ENCODE measurements at places on chromosomes 6 and 20.

- DNase-seq = no peak
Measured at GRCh38 chr6:160934157-160934556, 57.4 kb upstream of the MAP3K4 start.

GRCh38 chr6:4948781-4949450, 54.9 kb downstream of the RPP40 start:
- DNase-seq = no peak

- no peak for DNase-seq
Measured at GRCh38 chr6:119084784-119085183, 6.3 kb upstream of the FAM184A start.

GRCh38 chr20:37796121-37796520, 102.3 kb downstream of the CTNNBL1 start:
- no peak for DNase-seq

DNA sequence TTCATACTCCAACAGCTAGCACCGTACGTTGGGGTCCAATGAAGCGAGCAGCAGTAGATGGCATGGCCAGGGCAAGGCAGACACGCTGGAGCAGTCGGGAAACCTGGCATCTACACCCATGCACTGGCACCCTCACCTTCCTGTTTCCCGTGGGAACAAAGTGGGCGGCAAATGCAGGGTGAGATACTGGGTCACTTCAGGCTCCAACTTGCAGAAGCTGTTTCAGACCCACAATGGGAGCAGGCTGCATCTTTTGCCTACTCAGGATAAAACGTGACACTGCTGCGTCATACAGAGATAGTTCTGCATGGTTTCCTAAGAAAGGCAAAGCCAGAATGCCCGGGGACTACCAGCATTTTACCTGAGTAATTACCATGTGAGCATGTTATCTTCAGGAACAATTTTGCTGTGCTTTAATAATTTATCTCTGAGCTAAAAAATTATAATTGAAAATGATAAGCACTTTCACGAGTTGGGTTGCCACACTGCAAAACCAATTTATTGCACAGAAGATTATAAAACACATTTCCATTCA, 10.9 kb upstream of the CD93 start:
- DNase-seq = no peak

- no peak for DNase-seq
Measured at GRCh38 chr6:12710921-12711320, 5.6 kb upstream of the PHACTR1 start.

- DNase-seq = no peak
Measured at GRCh38 chr20:38624084-38624483, 22.5 kb downstream of the ARHGAP40 start.

- DNase-seq = no peak
Measured at GRCh38 chr6:150535151-150535804, 64.4 kb upstream of the PLEKHG1 start.

DNA sequence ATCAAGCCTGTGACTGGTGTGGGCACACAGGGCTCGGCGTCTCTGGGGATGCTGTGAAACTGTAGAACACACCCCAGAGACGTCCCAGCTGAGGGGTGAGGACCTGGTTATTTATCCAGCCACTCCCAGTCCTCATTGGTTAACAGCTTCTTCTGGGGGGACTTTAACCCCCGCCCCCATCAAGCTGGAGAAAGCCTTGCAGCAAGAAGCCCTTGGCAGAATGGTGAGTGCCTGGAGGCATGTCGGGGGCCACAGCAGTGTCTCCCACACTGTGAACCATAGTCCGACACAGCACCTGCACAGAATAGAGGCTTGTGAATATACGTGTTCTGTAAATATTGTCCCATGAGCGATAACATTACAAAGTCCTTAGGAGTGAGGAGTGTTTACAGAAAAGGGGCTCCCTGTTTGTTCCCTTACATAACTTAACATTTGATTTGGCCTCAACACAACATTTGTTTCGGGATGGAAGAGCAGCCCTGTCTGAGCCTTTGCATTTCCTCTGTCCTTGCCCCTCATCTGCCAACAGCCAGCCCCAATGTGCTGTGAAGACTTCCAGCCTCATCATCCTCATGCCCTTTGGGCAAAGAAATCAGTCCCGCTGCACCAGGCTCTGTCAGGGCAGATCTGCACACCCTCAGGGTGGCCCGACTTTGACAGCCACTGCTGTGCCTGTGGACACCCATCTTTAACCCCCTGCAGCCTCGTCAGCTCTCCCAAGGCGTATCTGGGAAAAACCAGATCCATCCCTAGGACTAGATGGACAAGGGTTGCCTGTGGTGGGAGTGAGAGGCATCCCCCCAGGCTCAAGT, 2.2 kb upstream of the RRBP1 start:
- no peak for DNase-seq

DNA sequence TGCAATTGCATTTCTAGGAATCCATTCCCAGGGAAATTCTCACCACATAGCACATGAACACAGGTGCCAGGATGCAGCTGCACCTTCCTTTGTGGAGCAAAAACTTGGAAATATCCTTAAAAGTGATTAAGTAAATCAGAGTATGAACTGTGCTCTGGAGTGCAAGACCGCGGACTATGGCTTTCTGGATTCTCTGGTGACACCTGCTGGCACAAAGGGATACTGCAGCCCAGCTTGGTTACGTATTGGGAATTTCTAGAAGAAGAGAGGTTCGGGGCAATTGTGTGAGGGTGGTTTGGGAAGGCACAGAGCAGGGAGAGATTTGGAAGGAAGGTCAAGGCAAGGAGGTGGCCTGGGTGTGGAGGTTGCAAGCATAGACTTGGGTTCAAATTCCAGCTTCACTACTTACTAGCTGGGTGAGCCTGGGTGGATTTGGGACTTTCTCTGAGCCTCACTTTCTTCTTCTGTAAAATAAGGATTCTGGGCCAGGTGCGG, 15.9 kb upstream of the PEDS1 start:
- peak; percentile 54 for DNase-seq

DNA sequence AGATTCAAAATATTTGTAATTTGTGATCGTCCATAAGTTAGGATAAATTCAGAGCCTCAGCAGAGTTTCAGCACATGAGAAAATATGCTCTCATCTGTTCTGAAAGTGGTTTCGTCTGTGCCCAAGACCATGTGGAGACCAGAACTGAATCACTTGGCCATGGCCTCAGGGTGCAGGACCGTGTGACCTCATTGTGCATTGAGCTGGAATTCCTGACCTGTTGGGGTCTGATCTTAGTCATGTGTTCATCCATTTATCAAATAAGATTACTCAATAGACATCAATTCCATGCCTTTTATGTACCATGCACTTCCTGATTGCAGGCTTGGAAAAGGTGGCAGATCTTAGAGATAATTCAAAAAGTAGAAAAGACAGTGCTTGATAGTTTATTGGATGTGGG, 680.5 kb downstream of the QKI start:
- DNase-seq = no peak

DNA sequence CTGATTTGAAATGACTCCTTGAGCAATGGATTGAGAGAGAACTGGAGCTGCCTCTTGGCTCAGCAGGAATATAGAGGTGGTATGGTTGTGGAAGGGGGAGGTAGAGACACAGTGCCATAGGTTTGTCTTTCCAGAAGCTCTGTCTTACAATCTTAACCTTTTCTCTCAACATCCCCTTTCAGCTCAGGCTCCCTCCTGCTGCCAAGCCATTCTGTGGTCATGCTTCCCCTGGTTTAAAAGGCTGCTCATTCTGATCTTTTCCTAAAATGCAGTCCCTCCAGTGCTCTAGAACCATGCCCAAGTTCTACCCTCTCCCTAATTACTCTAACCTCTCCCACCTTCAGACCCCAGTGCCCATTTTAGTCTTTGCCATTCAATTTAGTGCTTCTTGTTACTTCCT, 517.9 kb upstream of the MARCKS start:
- DNase-seq = no peak

DNA sequence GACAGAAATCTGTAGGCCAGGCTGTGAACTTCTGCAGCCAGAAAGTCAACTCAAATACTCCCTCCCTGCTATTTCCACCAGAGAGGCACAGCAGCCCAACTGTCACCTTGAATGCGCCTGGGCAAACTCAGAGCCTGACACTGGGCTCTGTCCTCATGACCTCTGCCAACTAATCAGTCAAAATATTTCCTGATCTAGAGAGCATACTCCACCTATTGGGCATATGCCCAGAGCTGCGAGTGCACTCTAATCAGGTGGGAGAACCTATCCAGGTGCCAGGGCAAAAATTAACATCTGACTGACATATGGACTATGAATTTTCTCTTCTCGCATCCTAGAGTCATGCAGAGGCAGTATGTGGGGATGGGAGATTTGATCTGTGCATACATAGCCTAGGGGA, 406.3 kb upstream of the RUNX2 start:
- no peak for DNase-seq

- no peak for DNase-seq
Measured at GRCh38 chr6:167858842-167859664, 32.3 kb downstream of the AFDN start.

DNA sequence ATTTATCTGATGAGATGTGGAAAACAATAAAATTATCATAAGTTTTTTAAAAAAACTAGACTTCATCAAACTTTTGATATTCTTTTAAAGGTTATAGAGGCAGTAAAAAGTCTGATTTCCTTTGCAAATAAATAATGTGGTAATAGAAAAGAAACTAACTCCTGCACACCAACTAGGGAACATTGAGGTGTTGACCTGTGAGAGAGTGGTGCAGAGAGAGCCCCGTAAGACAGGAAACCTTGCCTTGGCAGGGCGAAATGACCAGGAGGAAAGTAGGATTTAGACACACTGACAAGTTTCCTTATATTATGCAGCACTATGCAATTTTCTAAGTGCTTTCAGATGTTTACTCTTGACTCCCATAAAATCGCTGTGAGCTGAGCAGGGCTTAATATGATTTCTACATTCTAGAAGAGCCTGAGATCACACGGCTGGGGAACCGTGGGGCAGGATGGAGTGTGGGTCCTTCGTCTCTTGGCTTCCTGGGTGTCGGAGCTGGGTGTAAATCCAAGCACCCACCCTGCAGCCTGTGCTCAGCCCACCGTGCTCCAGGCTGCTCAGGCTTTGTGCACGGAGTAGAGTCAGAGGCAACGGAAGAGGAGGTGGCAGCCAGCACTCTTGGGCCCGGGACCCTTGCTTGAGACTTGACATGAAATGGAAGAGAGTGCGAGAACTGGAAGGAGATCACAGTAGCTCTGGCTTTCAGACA, 61.3 kb upstream of the FOXQ1 start:
- no peak for DNase-seq

DNA sequence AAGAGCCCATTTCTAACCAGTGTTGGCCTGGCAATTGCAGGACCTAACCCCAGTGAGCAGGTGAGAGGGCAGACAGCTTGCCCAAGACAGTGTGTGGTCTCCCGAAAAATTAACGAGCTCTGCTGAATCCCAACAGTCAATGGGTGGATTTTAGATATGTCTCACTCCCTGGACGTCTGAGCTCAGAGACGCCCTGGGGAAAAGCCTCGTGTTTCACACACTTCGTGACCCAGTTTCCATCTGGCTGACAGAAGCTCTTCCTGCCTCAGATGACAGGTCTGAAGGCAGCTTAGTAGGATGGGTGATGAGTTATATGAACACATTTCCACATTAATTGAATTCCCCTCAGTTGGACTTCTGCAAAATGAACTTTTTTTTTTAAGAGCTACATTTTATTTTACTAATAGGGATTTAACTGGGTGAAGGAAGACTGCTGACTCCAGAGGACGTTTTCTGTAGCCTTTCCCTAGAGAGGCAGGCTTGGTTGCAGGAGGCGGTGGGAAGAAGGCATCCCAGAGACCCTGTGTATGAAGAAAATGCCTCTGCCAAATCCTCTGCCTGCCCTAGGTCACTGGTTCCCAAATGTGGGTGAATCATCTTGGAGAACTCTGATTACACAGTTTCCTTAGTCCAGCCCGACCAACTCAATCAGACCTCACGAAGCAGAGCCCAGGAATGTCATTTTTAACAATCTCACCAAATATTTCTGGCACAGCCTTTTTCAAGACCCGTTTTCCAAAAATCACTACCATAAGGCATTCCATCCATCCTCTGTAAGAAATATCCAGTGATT, 71.7 kb upstream of the LY86 start:
- no peak for DNase-seq

GRCh38 chr6:17450832-17451231, 57.4 kb downstream of the CAP2 start:
- no peak for DNase-seq

DNA sequence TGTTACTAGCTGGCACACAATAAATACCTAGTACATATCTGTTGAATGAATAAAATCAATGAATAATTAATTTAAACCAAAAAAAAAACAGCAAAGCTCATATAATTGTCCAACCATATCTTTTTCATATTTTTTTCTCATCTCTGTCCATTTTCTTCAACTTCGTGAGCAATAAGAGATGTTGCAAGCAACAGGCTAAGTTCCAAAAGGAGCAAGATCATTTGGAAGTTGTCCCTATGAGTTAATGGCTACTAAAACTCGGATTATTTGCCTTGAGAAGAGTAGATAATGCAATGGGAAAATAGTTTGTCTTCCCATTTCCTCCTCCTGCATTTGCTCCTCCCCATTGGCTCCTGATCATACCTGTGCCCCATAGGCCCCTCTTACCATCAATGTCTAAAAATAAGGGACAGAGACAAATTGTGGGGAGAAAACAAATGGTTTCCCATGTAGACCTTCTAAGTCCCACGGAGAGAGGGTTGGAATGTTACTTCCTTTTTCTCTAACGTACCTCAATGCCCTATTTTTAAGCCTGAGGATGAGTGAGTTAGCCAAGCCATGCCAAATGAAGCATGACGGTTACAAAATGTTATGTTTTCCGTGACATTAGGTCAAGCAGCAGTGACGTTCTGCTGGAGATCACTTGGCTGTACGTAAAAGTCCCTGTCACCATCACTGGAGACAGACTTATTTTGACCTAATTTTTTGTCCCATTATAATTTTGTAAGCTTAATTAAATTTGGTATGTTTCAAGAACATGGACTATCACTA, 217.3 kb upstream of the PREP start:
- DNase-seq = no peak

- DNase-seq = no peak
Measured at GRCh38 chr6:8743170-8743745, 307.9 kb upstream of the SLC35B3 start.

DNA sequence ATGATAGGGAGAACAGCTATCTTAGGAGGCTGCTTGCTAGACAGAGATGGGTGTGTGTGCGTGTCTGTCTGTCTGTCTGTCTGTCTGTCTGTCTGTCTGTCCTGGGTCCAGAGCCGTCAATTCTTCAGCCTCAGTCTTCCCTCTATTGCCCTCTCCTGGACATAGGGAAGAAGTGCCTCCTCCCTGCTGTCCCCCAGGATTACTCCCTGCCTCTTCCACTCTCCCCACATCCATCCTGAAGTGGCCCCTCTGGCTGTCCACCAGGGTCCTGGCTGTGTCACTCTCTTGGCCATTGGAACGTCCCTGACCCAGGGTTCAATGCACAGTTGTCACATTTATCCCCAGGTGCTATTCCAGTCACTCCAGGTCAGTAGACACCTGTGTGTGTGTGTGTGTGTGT, 10.2 kb downstream of the TREML2 start:
- DNase-seq = no peak

DNA sequence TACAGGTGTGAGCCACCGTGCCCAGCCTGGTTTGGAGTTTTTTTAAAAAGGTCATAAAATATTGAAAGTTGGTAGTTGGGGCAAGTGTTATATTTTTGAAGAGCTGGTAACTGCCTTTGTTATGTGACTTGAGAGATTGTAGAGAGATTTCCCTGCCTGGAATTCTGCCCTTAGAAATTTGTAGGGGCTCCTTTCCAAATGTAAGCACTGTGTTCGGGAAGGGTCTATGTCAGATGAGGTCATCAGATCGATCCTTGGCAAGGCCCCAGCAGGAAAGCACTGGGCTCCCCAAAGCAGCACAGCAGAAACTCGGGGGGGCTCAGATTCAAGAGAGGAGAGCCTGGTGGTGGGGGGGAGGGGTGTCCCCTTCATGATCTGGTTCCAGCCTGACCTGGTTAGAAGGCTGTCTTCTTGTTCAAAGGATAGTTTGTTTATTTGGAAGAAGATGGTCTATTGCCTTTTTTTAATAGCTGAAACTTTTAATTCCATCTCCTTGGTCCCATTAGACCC, 220.2 kb downstream of the UST start:
- no peak for DNase-seq
